ENCODE measurements at places on chromosomes 11 and 22.

DNA sequence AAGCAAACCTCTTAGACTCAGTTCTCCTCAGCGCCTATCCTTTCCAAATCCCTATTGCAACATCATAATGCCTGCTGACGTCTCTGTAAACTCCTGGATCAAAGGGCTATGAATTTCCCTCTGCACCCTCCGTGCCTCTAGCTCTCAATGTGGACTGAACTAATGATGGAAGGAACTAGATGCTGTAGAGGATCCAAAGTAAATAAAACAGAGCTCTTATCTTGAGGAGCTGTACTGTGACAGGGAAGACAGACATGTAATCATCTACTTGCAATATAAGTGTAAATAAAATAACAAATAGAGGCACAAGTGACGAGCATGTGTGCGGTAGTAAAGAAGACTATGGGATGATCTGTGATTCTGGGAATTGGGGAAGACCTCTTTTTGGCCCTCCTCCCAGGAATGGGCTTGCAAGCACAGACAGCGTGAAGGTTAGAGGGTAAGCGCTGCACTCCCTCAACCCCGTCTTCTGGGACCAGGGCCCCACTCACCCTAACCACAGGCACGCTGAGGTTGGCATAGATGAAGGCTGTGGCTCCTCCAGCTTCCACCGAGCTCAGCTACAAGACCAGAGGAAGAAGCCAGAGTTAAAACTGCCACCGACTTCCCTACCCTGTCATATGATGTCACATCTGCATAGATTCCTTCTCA, 42.2 kb downstream of the P4HA3 start:
- no peak for DNase-seq

DNA sequence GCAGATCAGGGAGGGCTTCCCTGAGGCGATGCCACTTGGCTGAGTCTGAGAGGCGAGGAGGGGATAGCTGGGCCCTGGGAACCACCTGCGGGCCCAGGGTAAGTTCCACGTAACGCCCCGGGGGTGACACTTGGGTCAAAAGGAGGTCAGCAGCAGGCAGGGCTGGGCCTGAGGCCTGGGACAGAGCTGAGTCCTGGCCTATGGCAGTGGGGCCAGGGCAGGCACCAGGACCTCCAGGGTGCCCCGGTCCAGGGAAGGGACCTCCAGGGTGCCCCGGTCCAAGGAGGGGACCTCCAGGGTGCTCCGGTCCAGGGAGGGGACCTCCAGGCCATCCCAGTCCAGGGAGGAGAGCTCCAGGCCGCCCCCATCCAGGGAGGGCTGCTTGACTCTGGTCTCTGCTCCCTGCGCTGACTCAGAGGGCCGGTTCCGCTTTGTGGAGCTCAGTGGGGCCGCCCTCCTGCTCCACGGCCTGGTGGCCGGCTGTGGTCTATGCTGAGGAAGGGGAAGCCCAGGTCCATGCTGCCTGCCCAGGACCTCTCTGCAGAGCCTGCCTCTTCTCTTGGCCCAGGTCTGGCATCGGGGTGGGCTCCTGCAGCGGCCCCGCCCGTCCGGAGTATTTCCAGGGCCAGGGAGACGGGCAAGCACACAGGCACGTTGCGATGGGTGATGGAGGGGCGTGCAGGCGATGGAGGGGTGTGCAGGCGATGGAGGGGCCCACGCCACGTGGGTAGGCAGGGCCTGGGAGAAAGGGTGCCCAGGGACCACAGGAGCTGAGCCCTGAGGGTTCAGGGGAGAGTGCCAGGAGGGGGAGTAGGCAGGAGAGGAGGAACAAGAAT, 19.5 kb upstream of the WNT7B start:
- no peak for DNase-seq

- DNase-seq, result no peak
These were observed 366.2 kb upstream of the CCDC179 start for GRCh38 chr11:23226331-23227077.

DNA sequence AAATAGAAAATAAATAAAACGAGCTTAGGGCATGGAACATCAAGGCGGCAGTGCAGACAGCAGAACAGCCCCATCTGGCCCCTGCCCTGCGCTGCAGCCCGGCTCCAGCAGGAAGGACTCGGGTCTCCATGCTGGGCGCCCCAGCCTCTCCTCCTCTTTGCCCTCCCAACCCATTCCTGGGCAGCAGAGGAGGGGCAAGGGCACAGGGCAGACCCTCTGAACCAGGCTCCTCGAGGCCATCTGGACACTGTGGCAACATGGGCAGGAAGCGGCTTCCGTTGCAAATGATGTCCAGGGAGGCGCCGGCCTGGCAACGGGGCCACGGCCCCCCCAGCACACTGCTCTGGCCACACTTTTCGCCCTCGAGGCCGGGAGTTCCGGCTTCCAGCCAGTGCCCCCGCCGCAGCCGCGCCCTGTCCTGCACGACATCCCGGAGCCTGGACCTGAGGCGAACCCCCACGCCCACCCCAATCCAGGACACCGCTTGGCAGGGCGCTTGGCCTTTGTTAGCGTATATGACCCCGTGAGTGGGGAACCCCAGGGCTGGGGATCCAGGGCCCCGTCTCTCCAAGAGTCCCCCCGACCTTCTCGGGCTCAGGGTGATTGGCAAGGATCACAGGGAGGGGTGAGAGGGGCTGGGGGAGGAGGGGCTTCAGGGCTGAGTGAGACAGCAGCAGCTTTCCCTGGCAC, 192.1 kb downstream of the IGLL1 start:
- no peak for DNase-seq

DNA sequence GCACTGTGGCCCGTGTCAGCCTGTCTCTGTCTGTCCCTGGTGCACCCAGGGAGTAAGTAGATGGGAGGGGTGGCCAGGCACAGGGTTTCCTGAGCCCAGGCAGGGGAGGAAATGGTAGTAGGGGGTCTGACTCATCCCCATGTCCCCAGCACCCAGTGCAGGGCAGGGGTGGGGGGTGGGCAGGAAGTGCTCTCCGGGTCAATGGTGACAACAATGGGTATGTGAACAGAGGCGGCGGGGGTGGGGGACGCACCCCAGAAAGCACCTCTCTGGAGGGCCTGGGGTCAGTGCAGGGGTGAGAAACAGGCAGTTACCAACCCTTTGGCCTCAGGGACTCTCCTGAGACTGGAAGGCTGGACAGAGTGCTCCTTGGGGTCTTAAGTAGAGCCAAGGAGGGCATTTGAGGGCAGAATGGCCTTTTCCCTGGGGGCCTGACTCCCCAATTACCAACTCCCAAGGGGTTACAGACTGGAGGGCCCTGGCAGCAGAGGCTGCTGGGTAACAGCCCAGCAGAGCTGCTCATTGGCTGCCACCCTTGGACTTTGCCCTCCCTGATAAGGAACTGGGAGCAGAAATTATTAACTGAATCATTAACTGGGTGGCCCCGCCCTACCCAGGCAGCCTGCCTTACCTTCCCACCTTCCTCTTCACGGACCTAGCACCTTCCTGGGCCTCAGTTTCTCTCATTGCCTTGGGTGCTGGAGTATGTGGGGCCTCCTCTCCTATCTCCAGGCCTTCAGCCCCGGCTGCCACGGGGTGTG, 4.2 kb downstream of the MYRF start:
- DNase-seq, result peak; percentile 68

- DNase-seq, result no peak
These were observed 20.2 kb upstream of the CHKA start for GRCh38 chr11:68141246-68142027.

DNA sequence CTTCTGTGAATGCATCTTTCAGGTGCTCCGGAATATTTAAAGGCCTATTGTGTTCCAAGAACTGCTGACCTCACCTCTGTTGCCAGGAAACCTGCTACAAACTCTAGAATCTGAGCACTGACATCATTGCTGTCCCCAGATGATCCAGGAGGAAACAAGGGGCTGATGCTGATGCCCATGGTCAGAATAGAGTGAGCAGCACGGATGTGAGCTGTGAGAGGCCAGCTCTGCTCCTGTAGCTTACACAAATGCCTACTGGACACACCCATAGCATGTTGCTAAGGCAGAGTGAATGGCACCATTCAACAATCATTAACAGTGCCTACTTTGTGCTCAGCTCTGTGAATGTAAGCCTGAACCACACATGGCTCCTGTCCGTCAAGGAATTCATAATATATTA, 276.7 kb upstream of the API5 start:
- DNase-seq, result no peak

DNA sequence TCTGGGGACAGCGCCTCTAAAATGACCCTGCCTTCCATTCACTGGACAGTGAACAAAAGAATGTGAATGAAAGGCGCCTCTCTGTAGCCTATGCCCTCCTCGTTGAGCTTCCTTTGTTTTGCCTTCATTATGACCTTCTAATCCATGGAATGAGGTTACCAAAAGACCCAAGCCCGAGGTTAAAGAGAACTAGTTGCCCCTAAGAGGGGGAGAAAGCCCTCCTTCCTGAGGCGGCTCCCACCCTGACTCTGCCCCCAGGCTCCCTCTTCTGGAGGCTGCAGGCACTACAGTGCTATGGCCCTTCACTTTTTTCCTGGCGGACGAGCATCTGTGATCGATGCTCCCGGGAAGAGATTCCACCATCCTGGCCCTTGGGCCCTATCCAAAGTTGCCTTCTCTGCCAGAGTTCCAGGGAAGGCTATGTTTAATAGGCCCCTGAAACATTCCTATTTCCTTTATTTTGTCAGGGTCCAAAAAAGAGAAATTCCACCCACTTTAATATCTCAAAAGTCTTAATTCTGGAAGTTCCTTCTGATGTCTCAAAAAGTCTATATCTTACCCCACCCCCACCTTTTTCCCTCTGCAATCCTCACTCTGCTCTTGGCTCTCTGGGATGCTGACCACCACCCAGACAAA, 147.3 kb downstream of the FEZ1 start:
- DNase-seq, result peak; percentile 37

GRCh38 chr11:61636676-61637075, 43.5 kb upstream of the DAGLA start:
- DNase-seq, result no peak

GRCh38 chr11:67646535-67647336, 3.8 kb downstream of the ACY3 start:
- no peak for DNase-seq

DNA sequence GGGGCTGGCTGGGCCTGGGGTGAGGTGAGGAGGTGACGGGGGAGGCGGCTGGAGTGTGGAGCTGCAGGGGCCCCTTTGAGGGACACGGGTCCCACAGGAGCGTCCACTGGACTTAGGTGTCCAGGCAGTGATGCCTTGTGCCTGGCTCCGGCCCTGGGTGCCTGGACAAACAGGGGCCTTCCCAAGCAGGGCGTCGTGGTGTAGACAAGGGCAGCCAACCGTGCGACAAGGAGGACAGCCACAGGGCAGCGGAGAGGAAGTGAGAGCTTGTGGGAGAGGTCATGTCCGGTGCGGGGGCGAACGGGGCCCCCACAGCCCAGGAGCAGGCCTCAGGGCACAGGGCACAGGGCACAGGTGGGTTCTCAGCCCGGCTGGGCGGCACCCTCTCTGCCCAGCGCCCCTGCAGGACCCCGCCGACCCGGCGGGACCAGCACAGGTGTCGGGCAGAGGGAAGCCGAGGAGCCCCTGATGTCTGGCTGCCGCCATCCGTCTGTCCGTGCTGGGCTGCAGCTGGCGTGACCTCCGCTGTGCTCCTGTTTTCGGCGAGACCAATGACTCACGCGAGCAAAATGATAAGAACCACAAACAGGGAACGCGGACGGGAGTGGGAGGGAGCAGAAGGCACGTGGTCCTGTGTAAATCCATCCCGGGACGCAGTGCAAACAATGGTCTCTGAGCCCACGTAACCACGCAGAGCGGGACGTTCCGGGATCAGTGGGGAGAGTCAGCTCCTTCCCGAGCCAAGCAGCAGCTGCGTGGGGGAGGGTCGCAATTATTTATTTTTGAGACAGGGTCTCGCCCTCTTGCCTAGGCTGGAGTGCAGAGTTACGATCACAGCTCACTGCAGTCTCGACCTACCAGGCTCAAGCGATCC, 49.1 kb upstream of the A4GALT start:
- DNase-seq, result no peak

DNA sequence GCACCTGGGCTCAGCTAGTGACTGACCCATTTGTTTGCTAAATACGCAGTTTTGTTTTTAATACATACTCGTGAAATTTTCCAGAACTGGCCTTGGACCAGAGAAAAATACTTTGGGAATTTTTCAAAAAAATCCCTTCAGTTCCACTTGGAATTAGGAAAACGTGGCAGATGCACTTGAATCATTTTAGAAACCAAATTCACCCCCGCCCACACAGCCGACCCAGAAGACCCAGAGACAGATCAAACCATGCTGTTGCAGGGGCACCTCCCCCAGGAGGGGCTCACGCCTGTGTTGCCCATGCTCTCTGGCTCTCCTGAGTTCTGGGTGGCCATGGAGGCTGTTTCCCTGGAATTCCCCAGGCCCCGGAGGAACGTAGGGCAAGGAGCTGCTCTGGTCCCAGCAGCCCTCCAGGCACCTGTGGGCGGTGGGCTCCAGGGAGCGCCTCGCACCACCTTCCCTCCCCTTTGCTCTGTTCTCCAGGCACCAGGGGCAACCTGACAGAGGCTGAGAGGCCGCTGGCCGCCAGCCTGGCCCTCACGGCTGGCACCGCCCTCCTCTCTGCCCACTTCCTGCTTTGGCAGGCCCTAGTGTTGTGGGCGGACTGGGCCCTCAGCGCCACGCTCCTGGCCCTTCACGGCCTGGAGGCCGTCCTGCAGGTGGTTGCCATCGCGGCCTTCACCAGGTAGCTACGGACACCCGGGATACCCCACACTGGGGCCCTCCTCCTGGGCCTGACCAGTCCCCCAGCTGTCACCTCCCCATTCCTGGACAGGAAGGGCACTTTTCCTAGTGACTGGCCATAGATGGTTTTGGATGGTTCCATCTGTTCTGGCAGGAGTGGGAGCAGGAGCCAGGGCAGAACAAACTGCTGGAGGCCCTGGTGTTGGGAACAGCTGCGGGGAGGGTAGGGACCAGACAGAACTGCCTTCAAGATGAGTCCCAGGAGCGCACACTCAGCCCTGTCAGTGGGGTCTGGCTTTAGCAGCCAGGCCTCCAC, 3.3 kb upstream of the EPS8L2 start:
- DNase-seq, result no peak
